ENCODE measurements at places on chromosomes 4 and X.

DNA sequence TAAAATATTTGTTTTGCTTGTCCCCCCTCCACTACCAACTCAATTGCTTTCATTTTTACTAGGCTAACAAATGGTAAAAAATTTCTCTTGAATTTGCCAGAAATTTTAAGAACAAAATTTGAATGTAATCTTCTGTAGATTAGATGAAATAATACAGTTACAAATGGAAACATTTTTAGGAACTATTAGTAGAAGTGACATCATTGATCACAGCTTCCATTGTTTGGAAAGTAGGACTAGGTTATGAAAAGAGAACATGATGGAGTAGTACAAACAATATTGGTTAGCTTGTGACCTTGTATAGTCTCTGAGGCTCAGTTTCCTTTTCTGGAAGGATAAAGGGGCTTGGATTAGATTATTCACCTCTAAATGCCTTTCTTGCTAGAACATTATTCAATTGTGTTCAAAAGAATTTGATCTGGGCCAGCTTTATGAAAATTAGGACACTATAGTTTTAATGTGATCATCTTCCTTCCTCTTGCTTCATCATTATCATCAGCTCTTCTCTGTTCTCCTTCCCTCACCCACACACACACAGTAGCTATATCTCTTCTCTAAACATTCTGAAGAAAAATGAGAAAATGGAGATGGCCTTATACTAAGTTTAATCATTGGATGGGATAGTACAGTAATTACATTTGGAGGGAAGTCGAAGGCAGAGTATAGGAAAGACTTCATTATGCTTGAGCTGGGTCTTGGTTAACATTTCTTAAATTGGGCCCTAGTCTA is 9.9 kb downstream of the MTMR1 start:
- DNase-seq, result no peak

GRCh38 chr4:155040031-155040430 is 168.4 kb upstream of the NPY2R start:
- no peak for DNase-seq

DNA sequence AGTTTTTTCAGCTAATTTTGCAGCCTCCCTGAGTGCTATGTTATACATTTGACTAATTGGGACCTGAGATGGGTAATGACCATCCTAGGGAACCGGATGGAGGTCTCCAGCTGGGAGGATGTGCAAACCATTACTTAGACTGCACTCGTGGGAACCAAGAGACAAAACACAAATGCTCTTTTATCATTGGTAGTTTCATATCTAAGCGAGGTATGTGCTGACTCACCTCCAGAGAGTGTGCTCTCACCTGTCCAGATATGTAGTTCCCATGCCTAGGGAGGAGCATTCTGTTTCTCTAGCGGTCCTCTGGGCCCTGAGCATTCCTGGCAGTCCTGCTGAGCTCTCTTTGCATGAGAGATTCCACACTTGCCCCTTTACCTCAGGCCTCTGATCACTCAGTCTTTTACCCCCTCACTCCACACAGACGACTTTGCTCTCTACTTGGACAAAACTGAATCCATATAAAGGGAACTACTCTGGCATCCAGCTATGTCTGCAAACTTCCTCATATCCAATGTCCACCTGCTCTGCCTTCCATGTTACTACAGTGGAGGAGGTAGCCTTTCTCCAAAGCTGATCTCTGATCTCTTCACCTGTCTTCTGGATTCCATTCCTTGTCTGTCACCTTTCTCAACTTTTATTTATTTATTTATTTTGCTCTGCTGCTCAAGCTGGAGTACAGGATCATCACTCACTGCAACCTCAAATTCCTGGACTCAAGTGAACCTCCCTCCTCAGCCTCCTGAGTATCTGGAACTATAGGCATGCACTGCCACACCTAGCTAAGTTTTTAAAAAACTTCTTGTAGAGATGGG is 88.4 kb downstream of the LRP2BP start:
- DNase-seq, result peak; percentile 20

DNA sequence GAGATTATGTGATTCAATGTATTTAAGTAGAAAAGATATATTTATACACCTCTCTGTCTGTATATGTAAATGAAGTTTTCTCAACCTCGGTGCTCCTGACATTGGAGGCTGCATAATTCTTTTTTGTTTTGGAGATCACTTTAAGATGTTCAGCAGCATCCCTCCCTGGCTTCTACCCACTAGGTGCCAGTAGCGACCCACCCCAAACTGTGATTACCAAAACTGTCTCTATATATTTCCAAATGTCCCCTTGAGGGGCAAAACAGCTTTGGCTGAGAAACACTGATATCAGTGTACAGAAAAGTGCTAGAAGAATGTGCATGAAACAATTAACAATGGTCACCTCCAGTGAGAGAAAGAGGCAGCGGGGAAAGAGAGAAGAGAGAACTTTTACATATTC is 51.2 kb downstream of the DCX start:
- peak; percentile 37 for DNase-seq

DNA sequence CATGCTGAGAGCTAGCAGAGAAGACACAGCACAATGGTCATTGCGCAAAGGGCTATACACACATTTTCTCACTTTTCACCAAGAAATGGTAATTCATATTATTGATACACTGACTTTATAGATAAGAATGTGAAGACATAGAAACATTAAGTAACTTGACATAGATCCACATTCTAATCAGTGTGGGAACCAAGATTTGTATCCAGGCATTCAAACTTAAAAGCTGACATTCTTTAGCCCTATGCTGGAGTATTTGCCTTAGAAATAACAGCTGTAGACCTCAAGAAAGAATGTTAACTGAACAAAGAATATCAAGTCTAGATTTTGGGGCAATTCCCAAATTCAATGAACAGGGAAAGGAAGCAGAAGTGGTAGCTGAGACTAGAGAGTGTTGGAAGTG is 384.8 kb downstream of the IL15 start:
- DNase-seq, result no peak

DNA sequence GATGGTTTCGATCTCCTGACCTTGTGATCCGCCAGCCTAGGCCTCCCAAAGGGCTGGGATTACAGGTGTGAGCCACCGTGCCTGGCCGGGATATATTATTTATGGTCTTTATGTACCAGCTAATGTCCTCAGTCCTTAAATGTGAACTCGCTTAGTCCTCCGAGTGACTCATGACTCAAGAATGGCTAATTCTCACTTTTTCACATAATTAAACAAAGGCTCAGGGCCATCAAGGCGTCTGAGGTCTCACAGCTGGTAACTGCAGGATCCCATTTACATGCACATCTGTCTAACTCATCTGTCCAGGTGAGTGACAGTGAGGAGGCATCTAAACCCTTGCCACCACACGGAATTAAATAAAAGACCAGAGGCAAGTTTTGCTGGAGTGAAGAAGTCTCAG is 73.5 kb downstream of the HS3ST1 start:
- DNase-seq, result no peak

GRCh38 chrX:133776072-133776471 is 209.3 kb downstream of the GPC3 start:
- peak; percentile 10 for DNase-seq

GRCh38 chr4:183727482-183727881 is 68.4 kb downstream of the TRAPPC11 start:
- no peak for DNase-seq

DNA sequence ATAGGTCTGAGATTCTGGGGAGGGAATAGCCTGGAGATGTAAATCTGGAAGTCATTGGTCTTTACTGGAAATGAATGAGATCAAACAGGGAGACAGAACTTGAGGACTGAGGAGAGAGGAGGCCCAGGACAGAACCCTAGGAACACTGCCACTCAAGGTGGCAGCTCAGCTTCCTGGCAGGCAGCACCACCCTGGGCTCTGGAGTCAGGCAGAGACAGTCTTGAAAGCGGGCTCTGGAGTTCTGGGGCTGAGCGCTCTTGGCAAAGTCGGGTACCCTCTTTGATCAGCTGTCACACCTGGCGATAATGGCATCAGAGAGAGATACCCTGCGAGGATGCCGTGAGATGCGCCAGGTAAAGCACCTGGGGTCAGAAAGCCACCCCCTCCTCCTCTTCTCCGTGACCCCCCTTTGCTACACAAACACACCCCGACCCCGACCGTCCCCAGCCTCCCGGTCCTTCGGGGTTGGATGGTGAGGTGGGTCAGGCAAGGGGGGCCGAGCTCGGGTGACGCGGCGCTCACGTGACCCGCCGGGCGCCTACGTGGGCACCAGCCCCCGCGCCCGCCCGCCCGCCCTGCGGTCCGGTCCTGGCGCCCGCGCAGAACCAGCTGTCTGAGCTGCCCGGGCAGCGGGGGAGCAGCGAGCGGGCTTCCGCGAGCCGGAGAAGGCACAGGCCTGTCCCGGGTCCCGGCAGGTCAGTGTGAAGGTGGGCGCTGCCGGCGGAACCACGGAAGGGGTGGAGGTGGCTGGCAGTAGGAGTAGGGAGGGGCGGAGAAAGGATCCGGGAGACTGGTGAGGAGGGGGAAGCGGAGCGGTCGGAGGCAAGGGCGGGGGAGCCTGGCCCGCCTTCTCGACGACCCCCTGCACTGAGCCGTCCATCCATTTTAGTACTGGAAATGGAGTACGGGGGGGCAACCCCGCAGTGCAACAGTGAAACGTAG is at the start of gene TCEAL3:
TCEAL3 (plus strand) TSS at position 600 of the 942 bp plus-strand sequence. CDS start 1,102 bp downstream, outside the sequence.
- peak; percentile 82 for DNase-seq

- DNase-seq, result no peak
Measured at GRCh38 chr4:80103629-80104028, 30.6 kb upstream of the ANTXR2 start.

DNA sequence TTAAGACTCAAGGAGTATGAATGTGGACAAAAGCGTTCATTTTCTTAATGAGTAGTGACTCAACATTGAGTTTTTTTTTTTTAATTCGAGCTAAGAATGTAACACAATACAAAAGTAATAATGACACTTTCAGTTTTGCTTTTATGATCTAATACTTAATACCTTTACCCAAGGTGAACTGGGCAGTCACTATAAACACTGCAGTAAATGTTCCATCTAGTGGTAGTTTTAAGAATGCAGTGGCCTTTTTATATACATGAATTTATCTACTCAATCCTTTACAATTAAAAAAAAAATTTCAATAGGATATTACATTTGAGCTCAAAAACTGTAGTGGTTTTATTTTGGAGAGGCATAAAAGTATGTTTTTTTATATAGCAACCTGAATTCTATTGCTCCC is 33.9 kb downstream of the PDK3 start:
- DNase-seq, result peak; percentile 10

DNA sequence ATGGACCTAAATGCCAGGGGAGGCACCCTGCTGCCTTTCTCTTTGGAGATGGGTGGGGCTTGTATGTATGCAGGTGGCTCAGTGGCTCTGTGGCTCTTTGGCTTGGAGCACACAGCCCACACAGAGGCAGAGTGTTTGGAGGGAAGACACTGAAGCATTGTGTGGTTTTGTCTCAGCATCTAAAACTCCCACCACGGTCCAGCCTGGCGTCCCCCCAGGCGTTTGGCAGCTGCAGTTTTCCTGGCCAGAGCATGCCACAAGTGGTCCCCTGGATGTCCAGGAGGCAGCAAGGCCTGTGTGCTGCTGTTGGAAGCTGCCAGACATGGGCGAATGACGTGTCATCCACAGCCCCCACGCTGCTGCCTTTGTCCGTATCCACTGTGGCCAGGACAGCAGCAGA is 32.2 kb upstream of the PSAPL1 start:
- DNase-seq, result no peak

GRCh38 chrX:72715546-72715945 is 1.4 kb upstream of the PHKA1 start:
- no peak for DNase-seq

GRCh38 chr4:25845841-25846653 is 16.7 kb downstream of the SEL1L3 start:
- no peak for DNase-seq

GRCh38 chrX:153649178-153649914 is 2.3 kb downstream of the DUSP9 start:
- DNase-seq, result peak; percentile 12

DNA sequence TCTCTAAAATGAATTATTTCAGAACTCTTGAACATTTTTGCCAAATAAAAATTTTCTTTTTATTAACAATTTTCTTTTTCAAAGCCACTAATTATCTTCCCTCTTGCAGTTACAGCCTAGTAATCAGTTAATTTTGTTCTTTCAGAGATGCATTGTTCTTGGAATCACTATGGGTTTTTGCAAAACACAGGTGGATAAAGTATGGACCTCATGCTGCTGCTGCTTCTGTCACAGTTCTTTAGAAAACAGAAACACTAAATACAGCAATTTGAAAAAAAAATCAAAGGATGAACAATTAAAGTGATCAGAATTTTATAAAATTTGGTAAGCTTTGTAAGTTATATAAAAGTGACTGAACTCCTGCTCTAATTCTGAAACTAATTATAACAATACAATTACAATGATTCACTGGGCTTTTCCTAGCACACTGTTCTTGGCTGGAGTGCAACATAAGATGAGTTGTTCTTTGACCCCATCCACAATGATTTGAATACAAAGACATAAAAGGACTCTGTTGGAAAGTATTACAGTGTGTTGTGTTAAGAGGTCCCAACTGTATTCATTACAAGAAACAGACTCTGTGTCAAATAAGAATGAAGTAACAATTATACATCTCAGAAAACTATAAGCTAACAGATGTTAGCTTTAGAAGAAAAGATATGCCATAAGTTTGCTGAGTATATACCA is 59.4 kb upstream of the GK2 start:
- DNase-seq, result no peak

- DNase-seq, result no peak
Measured at GRCh38 chr4:99430106-99430505, 5.0 kb downstream of the ADH7 start.

GRCh38 chrX:40148385-40149285 is 50.9 kb upstream of the BCOR start:
- DNase-seq, result no peak

DNA sequence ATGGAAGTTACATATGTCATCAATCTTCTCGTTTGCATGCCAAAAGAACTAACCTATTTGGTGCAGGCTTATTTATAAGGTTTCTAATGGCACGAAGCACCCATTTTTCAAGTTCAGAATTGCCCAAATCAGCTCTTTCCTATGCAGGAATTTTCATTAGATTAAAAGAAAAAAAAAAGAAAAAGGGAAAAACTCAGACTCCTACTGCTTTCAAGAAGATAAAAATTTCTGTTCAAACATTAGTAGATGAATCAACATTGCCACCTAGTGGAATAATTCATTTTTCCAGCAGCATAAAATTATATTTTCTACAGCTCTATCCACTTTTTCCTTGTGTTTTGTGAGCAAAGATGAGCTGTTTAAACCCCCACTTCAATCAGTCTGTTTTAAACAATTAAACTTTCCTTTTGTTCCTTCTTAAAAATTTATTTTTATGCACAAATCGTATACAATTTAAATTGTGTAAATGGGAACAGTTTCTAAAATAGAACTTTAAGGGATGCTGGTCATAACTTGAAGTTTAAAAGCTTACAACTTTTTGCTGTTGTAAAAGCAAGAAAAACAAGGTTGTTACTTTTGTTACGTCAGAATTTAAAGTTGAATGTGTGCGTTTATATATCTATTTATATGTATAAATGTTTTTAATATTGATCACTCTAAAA is 309.9 kb downstream of the ARAP2 start:
- DNase-seq, result peak; percentile 33

GRCh38 chrX:6383488-6383887 is 151.4 kb downstream of the VCX3A start:
- DNase-seq, result no peak

- DNase-seq, result no peak
Measured at GRCh38 chrX:154325541-154325940, 29.9 kb downstream of the TKTL1 start.
